ENCODE measurements at places on chromosomes 1 and 21.

DNA sequence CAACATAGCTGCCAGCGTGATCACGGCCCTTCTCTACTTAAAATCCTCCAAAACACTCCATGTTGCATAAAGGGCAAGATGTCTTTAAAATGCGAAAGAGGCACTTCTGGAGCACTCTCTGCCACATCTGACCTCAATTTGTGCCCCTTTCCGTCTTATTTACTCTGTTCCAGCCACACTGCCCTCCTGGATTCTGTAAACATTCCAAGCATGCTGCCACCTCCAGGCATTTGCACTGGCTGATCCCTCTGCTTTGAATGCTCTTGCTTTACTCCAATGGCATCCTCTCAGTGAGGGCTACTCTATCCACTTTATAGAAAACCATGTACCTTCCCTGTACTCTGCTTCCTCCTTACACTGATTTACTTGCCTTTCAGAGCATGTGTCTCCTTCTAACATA lies 5.3 kb upstream of the RGS7 start:
- no peak for DNase-seq

DNA sequence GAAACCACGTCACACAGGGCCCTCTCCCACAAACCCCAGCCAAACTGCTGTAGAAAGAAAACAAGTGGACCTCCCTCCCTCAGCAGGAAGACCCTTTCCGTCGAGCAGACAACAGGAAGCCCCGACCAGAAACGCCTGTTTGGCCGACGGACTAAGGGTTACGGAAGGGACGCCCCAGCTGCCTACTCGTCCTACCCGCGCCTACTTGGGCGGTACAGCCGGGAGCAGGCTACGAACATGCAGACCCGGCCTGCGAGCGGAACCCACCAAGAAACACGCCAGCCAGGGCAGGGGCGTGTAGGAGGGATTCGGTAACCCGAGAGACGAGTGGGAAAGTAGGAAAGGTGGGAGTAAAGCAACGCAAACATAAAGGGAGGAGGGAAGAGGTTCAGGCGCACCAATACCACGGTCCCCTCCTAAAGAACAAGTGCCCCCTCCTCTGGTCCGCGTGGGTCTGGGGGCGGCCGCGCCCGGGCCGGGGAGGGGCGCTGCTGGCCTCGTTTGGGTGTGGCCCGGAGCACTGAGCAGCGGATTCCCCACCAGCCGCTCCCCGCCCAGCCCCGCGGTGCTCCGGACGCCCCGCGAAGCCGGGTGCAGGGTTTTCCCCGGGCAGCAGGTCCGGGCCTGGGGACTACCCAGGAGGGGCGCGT lies 450 bp downstream of the S100A10 start:
- DNase-seq, result peak; percentile 15

DNA sequence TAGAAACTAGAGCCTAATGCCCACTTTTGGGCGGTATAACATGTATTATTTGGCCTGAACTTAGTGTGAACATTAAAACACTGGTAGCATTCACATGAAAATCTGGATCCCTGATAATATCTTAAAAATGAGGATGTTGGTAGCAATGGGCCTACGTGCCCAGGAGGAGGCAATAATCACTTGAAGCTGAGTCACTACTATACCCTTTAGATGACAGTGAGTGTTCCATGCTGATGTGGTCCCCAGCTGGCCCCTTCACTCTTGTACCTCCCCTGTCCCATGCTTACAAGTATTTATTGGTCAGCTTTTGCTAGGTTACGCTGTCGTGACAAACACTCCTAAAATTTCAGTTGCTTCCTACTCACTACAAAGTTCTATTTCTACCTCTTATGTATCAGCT lies 23.0 kb upstream of the POU2F1 start:
- DNase-seq, result no peak

- DNase-seq, result no peak
These were observed 636.4 kb upstream of the PLXNA2 start for GRCh38 chr1:208880433-208881100.

GRCh38 chr1:7106442-7107108 lies 321.3 kb downstream of the CAMTA1 start:
- DNase-seq, result no peak

- DNase-seq, result no peak
These were observed 144.6 kb downstream of the SLC30A10 start for GRCh38 chr1:219783605-219784235.

- no peak for DNase-seq
These were observed 223.7 kb upstream of the FAM78B start for GRCh38 chr1:166390366-166391033.

- no peak for DNase-seq
These were observed 29.0 kb downstream of the DHCR24 start for GRCh38 chr1:54857746-54858561.

GRCh38 chr1:168799927-168800605 lies 71.1 kb upstream of the DPT start:
- DNase-seq, result no peak

DNA sequence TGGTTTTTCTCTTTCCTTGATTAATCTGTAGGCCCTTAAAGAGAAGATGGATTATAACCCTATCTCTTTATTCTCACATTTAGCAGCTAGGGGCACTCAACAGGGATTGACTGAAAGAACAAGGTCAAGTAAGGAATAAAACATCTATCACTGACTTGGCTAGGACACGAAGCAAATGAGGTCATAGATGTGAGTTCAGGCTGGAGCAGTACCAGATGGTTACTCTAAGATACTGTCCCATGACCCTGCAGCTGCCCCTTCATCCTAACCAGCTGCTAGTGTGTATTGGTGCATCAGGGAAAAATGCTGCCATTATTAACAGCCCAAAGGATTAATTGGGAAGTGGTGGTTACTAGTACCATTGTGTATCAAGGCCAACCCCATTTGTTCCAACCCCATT lies 221.9 kb downstream of the CTH start:
- no peak for DNase-seq

DNA sequence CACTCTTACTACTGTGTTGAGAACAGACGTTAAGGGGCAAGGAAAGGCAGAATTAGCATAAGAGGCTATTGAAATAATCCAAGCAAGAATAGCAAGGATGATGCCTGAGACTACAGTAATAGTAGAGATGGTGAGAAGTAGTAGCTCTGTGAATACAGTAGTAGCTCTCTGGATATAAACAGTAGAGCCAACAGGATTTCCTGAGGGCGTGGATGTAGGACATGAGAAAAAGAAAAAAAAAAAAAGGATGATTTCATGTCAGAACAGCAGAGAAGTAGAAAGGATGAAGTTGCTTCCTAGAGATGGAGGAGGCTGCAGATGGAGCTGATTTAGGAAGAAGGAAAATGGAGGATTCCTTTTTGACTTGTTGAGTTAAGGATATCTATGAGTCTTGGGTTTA lies 112.3 kb downstream of the OMA1 start:
- no peak for DNase-seq
